MM.1S (cell line): ENCODE measurements at places on chromosomes 11 and 22.

- no peak for DNase-seq
These were observed 8.2 kb downstream of the FSHB start for GRCh38 chr11:30239025-30239424.

DNA sequence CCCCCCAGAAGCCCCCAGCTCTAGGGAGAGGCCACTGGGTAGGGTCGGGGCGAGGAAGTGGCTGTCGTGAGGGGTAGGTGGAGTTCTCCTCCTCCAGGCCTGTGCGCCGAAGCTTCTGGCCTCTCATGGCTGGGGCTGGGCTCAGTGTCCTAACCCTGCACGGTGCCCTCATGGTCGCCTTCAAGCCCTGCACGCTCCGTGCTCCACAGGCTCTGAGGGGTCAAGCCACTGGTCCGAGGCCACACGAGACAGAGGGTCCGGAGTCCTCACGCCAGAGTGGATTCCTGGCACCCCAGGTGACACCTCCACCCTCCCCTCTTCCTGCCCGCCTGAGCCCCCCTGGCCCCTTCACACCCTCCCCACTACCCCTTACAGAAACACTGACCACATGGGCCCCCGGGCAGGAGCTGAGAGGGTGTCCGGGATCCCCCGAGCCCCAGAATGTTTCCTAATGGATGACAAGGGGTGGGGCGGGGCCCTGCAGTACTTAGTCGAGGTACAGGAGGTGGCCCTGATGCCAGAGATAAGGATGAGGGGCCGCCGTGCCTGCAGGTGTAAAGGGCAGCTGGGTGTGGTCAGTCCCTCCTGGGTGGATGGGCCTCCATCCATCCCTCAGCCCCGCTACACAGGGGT lies 997 bp upstream of the CDHR5 start:
- no peak for DNase-seq

DNA sequence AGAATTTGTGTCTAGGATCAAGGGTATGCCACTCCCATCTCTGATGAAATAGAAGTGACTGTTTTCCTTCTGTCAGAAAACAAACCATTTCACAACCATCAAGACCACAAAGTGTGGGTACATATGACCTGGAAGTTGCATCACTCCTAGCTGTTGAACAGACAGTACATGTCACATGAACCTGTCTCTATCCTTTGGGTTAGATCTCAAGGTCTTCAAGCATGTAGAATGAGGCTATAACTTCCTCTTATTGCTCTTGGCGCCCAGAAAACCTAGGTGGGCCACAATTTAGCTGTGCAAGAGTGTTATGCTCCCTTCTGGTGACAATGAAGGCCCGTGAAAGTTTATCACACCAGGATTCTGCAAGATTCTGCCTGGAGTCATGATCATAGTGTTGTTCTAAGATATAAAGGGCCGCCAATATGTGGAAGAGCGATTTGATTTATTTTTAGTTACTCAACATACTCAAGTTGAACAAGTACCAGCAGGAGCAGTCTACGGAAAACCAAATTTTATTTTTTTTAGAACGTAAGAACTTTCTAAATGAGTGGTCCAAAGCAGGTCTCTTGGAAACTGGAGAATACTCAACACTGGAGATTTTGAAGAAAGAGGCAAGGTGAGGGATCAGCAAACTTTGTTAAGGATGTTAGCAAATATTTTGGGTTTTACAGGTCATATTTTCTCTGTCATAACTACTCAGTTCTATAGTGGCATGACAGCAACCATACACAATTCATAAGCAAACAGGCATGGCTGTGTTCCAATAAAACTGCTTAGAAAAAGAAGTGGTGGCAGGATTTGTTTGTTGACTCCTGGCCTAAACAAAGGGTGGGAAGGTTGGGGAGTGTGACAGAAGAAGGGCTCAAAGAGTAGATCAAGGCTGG lies 101.8 kb downstream of the USP35 start:
- no peak for DNase-seq

DNA sequence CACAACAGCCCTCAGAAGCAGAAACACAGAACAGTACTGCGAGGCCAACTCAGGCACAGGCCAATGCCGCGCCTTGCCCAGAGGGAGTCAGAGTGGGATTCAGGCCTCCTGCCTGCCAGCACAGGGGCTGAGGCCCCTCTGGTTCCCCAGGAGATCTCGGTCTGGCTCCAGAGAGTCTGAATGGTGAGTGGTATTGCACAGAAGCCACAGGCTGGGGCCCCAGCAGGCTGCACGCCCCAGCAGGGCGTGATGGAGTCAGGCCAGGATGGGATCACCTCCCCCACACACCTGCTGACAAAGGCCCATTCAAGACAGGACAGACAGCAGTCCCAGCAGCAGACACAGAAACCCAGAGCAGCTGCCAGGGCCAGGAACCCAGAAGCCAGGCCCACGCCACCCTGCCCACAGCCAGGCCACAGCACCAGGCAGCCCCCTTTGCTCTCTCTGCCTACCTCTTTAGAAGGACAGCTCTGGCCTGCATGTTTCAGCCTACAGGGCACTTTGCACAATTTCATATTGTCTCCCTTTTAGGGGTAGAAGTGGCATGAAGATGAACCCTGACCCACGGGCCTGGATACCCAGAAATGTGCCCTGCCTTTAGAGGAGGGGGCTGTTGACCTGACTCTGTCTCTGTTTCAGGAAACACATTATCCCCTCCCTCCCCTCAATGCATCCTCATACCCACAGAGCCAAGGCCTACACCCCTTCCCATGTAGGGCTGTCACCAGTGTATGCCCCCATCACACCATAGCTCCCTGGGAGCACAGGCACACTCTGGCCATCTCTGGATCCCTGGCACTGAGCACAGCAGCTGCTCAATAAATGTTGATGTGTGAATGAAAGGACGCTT lies 6.1 kb downstream of the FXYD6 start:
- DNase-seq: no peak

DNA sequence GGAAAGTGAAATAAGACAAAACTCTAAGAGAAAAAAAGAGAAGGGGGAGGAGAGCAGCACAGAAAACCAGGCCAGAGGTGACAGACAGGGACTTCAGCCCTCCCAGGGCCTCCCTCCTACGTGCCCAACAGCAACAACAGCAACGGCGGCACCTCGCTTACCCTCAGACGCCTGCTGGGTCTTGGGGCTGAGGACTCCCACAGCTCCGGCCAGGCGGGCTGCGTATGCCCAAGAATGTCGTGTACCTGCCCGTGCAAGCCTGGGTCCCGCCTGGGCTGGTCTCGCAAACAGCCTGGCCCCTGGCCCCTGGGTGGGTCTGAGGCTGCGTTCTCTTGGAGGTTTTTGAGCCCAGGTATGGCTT lies 30.5 kb downstream of the ARAP1 start:
- peak; percentile 41 for DNase-seq

- DNase-seq: no peak
These were observed 298.7 kb upstream of the NCAM1 start for GRCh38 chr11:112662554-112662953.

DNA sequence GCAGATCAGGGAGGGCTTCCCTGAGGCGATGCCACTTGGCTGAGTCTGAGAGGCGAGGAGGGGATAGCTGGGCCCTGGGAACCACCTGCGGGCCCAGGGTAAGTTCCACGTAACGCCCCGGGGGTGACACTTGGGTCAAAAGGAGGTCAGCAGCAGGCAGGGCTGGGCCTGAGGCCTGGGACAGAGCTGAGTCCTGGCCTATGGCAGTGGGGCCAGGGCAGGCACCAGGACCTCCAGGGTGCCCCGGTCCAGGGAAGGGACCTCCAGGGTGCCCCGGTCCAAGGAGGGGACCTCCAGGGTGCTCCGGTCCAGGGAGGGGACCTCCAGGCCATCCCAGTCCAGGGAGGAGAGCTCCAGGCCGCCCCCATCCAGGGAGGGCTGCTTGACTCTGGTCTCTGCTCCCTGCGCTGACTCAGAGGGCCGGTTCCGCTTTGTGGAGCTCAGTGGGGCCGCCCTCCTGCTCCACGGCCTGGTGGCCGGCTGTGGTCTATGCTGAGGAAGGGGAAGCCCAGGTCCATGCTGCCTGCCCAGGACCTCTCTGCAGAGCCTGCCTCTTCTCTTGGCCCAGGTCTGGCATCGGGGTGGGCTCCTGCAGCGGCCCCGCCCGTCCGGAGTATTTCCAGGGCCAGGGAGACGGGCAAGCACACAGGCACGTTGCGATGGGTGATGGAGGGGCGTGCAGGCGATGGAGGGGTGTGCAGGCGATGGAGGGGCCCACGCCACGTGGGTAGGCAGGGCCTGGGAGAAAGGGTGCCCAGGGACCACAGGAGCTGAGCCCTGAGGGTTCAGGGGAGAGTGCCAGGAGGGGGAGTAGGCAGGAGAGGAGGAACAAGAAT lies 19.5 kb upstream of the WNT7B start:
- no peak for DNase-seq

DNA sequence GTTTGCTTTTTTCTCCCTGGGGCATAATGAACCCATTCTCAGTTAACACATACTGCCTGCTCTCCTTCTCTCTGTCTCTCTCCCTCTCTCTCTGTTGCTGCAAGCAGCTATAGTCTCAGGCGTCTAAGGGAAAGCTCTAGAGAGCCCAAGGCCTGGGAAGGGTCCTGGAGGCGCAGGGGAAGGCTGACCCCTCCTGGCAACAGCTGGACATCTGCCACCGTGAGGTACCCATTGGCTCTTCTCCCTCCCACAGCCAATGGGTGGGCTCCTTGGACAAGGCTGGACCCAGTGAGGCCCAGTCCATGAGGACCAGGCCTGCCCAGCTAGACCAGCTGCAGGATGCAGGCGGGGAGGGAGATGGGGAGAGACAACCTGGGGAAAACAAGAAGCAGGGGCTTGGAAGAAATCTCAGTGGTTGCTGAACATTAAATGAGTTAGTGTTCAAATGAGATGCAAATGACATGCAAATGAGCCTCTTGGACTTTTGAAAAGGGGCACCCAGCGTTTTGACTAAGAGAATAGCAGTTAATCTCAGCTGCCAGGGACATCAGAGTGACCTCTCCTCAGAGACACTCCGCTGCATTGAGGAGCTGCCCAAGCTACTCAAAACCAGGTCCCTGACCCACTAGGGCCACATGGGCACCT lies 349.7 kb downstream of the BUD13 start:
- DNase-seq: no peak

DNA sequence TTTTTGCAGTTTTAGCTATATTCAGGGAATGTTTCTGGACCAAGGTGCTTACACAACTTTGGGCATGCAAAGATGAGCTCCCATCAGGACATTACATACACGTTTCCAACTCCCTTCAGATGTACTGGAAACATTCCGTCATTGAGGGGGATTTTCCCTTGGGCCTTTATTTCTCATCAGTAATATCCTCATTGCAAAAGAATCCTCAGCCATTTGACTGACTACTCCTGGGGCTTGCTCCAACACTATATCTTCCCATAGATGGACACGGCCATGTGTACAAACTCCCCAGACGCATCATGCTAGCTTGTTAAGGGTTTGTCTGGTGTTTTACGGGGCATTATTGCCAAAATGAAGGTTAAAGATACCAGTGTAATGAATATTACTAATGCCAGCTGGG lies 59.3 kb upstream of the NUP160 start:
- no peak for DNase-seq

GRCh38 chr11:87917111-87917510 lies 258.1 kb downstream of the RAB38 start:
- DNase-seq: no peak

GRCh38 chr11:1538153-1538552 lies 33.9 kb downstream of the DUSP8 start:
- no peak for DNase-seq

- peak; percentile 89 for DNase-seq
These were observed 75.4 kb downstream of the MAML2 start for GRCh38 chr11:96267496-96268032.

GRCh38 chr11:61172888-61173287 lies 11.7 kb upstream of the VPS37C start:
- DNase-seq: no peak

DNA sequence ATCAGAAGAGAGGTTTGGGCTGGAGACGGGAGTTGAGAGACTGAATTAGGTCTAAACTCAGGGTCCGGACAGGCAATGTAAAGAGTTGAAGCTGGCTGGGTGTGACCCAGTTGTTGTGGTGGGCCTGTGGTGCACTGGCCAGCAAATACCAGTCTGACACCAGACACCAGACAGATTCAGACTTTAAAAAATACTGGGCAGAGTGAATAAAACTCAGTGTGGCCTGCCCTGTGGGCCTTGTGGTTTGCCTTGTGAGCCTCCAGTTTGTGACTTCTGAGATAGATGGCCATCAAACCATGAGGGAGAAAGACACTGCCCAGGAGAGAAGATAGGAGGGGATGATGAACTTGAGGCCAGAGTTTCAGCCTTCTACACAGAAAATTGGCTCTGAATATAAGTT lies 25.8 kb downstream of the RCN1 start:
- DNase-seq: no peak

DNA sequence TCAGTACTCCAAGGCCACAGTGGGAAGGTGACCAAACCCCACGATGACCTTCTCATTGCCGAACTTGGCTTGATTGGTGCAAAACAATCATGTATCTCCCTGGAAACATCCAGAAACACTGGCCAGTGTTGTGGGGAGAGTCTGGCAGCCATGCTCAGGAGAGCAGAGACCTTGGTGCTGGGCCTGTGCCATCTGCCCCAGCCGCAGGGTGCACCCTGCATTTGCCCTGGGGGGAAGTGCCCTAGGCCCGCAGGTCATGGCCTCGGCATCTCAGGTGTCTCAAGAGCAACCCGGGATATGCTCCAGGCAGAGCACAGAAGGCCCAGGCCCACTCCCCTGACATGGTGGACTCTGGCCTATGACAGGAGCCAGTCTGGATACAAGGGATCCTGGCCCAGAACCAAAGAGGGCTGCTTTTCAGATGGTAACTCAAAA lies 23.7 kb downstream of the ARVCF start:
- DNase-seq: no peak

- DNase-seq: no peak
These were observed 44.3 kb downstream of the EXT2 start for GRCh38 chr11:44139565-44140330.

DNA sequence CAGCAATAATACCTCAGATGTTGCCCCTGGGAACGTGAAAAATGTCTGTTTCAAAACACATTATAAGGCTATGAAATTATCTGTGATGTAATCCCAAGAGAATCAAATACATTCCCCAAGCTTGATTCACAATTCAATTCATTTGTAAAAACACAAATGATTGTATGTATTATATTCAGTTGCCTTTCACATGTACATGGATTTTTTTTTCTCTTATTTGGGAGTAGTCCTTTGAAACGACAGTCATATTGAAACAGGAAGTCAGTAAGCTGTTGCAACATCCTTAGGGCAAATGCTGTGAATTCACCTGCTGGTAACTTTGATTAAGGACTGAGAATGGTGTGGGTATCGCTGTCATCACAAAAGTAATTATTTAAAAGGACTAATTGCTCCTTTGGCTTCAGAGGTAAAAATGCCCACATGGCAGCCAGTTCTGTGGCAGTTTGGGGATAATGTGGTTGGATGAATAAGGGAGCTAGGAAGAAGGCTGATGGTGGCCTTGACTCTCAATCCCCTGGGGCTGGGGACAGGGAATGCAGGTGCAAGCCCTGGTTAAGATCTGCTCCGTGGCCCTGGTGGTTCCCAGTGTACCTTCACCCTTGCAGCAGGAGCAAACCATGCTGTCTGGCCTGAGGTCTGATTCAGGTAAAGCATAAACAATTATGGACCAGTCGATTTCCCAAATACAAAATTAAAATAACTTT lies 13.2 kb downstream of the EHF start:
- peak; percentile 64 for DNase-seq

DNA sequence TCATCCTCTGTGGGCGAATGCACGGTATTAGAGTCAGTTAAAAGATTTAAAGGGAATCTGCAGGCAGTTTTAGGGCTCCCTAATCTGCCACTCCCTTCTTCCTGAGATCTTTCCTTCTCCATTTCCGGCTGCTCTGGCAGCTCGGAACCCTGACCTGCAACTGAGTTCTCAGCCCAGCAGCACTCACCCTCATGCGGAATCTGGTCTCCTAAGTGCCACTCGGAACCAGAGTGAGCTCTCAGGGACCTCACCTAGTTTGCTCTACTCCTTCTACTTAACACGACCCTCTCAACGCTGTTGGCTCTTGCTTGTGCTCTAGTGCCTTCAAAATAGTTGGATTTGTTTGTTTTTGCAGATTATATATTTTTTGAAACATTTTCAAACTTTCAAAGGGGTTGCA lies 19.3 kb upstream of the IL10RA start:
- no peak for DNase-seq
